NCI-H82 (cell line): ENCODE measurements at places on chromosomes 7 and 10.

DNA sequence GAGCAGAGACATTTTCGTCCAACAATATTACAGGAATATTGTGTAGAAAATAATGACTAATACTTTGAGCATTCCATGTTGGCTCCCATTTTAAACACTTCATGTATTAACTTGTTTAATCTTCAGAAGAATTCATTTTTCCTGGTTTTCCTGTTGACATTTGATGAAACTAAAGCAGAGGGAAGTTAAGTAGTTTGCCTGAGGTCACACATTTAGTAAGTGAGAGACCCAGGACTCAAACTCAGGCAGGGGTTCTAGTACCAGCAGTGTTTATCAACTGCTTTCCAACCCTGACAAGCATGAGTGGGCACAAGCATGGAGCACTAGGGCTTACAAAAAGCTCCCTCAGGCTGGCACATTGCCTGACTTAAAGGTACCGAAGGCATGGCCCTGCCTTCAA is 719.1 kb downstream of the AUTS2 start:
- peak; percentile 22 for DNase-seq

DNA sequence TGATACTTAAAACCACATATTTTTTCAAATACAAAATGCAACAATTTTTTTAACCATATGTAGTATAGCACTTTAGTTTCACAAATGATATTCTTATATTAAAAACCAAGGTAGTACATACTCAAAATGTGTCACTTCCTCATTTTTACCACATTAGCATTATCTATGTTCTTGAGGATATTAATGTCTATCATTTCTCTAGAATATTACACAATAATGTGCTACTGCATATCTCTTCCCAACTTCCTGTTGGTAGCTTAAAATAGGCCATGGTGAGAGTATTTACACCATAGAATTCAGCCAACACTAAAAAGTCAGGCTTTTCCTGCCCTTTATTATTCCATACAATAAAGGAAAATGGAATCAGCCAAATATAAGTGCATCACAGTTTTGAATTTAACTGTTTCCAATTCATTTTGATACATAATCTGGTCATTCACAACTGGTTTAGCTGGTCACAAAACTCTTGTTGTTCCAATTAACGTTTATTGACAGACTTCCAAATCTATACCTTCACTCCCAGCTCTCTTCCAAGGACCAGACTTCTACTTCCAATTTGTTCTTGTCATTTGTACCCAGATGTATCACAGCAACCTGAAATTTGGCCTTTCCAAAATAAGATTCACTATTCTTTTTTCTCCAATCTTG is 20.0 kb upstream of the LRRC17 start:
- DNase-seq, result no peak

DNA sequence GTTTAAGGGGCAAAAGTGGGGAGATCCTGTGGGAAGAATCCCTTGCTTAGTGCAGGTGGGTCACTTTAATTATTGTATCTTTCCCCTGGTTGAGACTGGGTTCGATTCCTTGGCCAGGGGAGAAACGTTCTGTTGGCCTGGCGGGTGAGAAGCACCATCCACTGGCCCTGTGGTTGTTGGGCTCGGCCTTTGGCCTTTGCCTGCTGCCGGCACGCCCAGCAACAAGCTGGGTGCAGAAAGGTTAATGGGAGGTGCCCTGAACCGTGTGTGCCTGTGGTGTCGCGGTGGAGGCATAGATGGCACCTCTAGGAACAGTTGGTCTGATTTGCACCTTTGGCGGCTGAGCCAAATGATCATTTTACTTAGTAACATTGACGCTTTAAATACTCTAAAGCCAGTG is 363.6 kb upstream of the CNTNAP2 start:
- DNase-seq, result no peak

DNA sequence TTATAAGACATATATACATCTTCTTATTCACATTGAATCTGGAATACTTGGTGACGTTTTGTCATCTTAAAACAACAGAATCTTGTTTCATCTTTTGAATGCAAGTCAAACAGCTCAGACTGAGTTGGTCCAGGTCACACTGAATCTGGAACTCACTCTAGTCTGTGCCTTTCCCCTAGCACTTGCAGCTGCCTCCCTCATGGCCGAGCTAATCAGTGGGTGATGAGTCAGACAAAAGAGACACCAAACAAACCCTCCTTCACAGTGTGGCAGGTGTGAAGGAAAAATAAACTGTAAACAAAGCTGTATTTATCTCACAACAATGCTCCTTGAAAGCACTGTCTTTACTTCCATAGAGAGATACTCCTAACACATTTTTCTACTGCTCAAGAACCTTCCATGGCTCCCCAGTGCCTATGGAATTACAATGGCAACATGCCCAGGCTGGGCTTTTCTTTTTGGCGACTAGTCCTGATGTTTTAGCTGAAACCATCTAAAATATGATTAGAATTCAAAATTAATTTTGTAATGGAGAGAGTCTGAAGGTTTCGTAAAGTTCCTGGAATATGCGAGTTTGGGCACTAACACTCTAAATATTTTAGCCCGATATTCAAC is 140.0 kb downstream of the ZNF365 start:
- no peak for DNase-seq

DNA sequence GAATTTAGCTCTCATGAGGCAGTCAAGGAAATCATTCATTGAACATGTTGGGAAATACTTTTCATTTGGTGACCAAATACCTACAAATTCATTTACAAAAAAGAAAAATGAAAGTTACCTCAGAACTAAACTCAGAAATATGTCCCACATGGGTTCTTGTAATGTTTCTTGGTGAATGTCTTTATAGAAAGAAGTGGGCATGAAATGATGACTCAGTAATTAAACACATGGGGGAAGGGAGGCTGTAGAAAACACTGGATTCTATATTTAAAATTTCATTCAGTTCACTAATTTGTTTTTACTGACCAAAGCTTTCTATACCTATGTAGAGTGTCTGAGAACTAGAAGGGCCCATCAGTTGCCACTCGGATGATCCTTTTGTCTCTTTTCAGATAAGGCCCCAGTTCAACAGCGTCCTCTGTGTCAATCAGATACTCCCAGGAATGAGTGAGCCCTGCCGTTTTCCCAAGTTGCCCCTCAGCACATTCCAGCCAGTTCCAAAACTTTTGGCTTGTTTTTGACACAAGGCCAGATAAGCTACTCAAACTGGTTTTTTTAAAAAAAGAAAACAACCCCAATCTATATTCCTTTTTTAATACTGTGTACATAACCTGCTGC is 49.3 kb upstream of the AGBL3 start:
- DNase-seq, result no peak

GRCh38 chr10:116093031-116093430 is 180.0 kb downstream of the GFRA1 start:
- DNase-seq, result no peak

DNA sequence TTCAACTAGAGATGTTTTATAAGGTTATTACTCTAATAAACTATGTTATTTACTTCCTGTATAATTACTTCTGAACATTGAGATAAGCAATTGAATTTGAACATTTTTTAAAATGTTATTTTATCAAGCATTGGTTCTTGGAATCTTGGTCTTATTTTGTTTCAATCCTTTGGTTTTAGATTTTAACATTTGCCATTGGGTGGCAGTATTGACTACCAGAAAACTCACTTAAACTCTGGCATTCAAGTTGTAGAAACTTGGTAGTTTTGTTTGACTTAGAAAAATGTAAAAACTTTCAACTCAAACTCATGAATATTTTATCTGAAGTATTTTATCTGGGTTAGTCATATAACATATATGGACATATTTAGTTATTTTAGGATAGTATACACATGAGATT is 48.1 kb downstream of the ATRNL1 start:
- no peak for DNase-seq

DNA sequence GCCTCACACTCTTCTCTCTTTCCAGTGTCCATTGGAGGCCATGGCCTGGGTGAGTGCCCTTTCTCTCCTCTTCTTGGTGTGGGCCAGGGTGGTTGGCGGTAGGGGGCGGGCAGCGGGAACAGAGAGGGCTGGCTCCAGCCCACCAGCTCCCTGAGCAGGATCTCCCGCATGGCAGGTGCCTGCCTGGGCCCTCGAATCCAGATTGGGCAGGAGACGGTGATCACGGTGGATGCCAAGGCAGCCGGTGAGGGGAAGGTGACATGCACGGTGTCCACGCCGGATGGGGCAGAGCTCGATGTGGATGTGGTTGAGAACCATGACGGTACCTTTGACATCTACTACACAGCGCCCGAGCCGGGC is 13.5 kb upstream of the ATP6V1F start:
- no peak for DNase-seq

GRCh38 chr10:105706281-105707026 is 1065.4 kb downstream of the SORCS3 start:
- DNase-seq, result no peak

DNA sequence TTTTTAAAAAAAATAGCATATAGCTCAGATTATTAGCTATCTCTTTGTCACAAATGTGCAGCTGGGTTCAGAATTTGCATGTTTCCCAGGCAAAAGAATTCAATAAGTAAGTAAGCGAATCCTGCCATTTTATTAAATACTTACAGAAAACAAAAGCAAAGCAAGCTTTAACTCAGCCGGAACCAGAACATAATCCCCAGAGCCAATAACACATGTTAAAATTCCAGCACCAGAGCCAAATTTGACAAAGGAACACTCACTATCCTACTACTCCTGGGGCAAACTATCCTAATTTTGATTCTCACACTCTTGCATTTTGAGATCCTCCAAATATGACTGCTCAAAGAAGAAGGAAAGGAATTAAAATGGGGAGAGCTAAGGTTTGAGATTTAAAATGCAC is 32.6 kb downstream of the LRRTM3 start:
- DNase-seq, result no peak

GRCh38 chr7:43015301-43015700 is 83.1 kb downstream of the MRPL32 start:
- DNase-seq, result no peak

DNA sequence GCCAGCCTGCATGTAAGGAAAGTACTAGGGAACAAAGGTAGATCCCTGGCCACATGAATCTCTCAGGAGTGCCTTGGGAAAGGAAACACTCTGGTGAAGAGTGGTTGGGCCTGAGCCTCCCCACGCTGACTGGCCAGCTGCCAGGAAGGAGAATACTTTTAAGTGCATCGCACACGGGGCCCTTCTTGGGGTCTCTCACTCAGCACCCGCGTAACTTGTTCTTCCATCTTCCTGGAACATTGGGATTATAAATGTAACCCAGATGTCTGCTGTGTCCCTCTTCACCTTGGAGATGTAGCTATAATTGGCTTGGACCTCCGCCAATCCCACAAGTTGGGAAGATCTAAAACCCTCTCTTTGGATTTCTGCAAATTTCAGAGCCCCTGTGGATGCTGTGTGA is 4.4 kb upstream of the GLI3 start:
- DNase-seq, result peak; percentile 38

DNA sequence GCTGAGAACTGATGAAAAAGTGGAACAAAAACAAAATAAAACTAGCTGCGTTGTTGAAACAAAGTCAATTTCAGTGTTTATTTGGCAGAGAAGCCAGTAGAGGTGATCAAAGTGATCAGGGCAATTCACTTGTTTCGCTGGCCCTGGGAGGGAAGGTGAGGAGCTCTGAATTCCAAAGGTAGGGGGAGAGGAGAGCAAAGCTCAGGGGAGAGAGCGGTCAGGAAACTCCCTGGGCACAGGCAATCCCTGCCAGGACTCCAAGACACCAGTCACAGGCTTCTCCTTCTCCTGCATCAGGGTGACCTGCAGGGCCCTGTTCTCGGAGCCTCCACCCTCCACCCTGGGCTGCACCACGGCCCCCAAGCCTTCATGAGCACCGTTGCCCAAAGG is 6.8 kb upstream of the KIAA1217 start:
- DNase-seq, result no peak

DNA sequence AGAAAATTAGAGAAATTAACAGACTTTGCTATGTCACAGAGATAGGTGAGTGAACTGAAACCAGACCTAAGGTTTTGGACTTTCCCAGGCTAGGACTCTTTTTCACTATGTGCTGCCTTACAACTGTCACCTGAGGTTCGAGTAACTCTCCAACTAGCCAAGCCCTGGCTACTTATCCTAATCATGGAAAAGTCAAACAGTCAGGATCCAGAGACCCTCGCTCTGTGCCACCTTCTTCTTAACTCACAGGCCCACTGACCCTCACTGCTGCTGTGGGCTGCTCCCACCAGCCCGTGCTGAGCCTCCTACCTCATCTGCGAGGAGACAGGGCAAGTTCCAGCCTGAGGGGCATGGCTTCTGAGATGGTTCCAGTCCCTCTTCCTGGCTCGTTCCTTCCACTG is 211.4 kb upstream of the KLF14 start:
- no peak for DNase-seq

- DNase-seq, result peak; percentile 15
Measured at GRCh38 chr10:32349968-32350738, 3.2 kb upstream of the EPC1 start.

DNA sequence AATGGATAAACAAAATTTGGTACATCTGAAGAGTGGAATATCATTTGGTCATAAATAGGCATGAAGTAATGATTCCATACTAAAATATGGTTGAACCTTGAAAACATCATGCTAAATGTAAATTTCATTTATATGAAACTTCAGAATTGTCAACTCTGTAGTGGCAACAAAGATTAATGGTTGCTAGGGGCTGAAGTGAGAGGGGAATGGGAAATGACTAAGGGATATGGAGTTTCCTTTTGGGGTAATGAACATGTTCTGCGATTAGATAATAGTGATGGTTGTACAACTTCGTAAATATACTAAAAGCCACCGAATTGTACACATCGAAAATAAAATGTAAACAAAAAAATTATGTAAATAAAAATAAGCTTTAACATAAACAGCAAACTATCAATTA is 384.1 kb upstream of the STEAP1 start:
- no peak for DNase-seq

GRCh38 chr10:111360260-111360925 is 283.6 kb downstream of the ADRA2A start:
- peak; percentile 81 for DNase-seq

DNA sequence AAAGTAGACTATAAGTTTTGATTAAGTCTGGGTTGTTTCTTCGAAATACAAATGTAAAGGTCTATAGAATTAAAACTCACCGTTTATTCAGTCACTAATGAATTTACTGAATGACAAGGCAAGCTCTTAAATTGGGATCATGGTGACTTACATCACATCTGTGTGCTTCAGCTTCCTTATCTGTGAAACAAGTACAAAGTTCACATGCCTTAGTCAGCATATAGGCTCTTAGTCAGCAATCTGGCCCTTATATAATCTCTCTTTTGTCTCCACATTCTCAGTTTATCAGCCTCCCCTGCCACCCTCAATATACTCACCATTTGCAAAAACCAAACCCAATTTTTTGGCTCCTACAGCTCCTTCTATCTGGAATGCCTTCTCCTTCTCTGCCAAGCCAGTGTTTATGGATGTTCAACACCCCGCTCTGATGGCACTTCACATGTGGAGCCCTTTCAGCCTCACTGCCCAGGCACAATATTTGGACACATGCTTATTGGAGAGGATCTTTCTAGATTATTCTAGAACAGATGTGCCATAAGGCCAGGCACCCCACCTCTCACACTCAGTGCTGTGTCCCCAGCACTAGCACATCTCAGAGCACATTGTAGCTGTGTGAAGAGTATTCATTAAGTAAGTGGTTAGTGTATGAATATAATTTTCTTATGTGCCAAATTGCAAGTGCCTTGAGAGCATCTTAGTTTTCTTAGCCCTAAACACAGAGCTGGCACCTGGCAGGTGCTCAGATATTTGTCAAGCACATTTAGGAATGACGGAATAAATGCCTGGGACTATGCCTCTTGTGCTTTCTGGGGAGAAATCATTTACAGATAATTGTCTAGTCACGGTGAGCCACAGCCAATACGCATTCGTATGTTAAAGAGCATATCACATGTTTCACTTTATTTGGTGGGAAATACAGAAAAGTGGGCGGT is 9.8 kb upstream of the LAMB1 start:
- peak; percentile 47 for DNase-seq
